ENCODE measurements at places on chromosomes 12 and 14.

DNA sequence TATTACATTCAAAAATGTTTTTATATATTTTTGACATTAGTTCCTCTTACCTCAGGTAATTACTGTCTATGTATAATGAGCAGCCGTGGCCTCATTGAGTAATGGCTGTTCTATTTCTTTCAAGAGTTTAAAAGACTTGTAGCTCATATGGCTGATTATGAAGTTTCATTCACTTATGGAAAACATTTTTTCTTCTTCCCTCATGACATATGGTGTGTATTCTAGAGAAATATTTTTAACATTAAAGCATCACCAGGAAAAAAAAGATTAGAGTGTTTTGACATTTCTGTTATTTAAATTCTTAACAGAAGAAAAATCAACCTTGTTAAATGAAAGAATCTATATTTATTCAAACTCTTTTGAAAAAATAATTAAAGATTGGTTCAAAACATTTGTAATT lies 422.4 kb downstream of the TMEM117 start:
- no peak for DNase-seq

DNA sequence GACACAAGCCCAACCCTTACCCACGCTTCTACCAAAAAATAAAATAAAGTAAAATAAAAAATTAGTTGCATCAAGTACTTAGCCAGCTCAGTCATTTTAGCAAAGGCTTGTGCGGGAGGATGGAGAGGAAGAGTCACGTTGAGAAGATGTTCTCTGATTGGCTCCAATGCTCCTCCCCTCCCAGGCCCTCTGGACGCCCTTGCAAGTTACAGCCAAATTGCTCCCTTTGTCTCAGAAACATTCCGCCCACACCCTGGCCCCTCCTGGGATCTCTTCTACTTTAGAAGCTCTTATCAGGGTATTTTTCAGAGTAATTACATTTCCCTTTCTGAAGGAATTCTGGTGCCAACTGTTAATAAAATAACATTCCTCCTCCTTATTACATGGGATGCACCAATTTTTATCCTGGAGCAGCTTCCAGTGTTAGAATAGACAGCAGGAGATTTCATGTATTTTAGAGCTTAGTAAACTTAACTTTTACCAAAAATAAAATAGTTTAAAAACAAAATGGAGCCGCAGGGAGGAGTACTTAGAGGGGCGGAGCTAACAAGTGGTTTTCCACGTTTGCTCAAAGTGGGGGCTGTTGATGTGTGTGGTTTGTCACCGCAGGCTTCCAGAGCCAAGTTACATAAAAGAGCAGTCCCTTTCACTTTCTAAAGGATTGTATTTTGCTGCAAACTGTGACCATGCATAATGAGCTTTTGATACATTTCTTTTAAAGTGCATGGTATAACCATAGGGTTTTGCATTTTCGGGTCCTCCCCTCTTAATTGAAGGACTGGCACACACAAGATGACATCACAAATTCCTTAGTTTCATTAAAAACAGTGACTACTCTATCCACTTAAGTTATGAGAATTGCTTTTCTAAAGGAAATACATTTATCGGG lies 71.7 kb upstream of the RAP1B start:
- DNase-seq = peak; percentile 70

DNA sequence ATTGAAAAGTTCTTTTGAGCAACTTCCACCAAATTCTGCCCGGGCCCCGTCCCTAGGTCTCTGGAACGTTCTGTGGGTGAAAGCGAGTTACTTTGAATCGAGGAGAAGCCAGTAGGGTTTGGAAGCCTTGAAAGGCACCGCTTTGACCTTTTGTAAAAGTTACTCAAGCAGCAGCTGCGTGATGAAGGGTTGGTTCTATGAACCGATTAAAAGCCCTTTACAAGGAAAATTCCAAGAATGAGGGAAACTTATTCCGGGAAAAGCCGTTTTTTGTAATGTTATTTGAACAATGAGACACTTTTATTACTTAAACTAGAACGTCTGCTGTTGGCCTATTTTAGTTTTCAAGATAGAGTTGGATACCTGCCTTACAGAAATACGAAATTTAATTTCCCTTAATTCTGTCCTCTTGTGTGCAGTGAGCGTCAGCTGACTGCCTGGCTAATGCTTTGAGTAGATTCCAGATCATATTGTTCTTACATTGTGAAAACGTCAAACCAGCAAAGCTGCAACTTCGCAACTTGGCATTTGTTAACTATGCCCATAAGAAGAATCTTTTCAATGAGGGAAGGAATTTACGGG lies 906 bp downstream of the LARP4 start:
- no peak for DNase-seq

DNA sequence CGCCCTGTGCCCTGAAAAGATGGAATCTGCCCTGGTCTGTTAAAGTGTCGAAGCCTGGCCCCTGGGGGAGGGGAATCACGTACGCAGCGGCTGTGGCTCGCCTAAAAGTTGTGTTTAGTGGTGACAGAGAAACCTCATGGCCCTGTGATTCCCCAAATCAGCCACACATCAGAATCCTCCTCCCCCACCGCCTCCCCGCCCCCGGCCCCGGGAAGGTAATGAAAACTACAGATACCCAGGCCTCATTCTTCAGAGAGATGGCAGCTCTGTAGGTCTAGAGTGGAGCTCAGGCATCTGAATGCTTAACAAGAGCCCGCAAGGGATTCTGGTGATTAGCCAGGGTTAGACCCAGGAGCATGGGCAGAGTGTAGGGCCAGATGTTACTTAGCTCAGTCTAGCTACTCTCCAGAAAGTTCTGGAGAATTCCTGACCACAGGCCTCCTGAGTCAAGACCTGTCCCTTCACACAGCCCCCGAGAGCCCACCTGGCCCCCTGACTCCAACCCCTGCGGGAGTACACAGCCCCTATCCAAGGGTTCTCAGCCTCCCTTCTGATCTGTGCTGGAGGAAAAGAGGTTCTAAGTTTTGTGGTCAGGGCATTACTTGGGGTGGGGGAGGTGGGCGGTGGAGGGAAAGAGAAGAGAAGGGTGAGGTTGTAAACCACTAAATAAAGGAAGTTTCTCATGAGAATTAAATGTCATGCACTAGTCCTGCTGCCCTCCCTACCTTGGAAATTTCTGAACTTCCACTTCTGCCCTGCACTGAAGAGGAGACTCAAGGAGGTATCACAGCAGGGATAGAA lies 114.8 kb downstream of the PLXNC1 start:
- peak; percentile 85 for DNase-seq

- no peak for DNase-seq
Observed at GRCh38 chr14:56085471-56085870, 32.7 kb upstream of the PELI2 start.

GRCh38 chr12:94165670-94166364 lies 17.4 kb downstream of the PLXNC1 start:
- no peak for DNase-seq

GRCh38 chr12:82723093-82723492 lies 36.4 kb downstream of the TMTC2 start:
- no peak for DNase-seq

DNA sequence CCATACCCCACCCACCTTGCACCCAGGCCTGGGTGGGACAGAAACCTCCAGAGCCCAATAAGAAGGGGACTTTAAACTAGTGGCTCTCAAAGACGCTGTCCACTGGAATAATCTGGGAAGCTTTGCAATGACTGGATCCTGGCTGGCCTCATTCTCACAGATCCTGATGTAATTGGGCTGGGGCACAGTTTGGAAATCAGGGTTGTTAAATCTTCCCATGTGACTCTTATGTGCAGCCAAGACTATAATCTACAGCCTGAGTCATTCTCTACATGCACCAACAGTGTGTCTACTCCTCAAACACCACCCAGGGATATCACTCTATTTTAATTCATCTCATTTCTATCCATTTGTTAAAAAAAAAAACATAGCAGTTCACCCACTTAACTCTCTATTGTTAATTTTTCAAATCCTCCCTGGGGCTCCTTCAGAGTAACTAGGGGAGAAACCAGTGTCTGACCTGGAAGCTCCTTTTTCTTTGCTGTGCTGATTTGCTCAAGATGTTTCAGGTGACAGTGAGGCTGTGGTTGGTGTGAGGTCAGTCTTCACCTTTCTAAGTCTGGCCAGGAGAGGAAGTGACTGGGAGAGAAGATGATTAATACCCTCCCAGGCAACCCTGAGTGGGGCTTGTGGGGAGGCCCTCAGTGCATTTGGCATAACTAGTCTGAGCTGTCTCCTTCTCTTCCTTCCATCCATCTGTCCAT lies 211.6 kb upstream of the SFSWAP start:
- DNase-seq = no peak

DNA sequence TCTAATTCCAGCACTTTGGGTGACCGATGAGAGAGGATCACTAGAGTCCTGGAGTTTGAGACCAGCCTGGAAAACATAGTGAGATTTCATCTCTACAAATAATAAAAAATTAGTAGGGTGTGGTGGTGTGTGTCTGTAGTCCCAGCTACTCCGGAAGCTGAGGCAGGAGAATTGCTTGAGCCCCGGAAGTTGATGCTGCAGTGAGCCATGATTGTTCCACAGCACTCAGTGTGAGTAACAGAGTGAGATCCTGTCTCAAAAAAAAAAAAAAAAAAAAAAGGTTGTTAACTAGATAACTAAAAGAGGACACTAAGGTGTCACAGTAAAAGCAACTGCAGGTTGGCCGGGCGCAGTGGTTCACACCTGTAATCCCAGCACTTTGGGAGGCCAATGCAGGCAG lies 121.3 kb upstream of the MAX start:
- peak; percentile 71 for DNase-seq

DNA sequence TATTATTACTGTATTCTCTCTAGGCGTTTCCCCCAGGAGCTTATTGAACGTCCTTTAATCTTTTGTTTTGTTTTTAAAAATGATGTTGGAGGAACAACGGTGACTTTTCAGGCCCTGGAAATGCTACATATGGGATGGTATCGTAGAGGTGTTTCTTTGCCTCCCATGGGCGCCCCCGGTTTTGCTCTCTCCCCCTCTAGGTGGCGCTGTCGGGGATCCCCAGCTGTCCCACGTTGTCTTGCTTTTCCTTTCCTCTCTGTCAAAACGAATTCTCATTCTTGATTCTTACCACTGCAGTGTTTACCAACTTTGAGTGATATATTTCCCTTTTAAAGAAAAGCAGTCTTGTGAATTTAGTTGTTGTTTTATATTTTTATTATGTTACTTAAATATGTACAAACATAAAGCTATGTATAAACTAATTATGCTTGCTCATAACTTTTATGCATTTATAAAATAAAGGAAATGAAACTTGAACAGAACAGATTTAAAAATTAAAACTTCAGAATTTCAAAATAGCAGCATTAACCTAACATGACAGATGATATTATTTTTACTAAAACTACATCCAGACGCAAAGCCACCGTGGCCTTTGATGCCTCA lies 171.9 kb downstream of the RGS6 start:
- peak; percentile 76 for DNase-seq

DNA sequence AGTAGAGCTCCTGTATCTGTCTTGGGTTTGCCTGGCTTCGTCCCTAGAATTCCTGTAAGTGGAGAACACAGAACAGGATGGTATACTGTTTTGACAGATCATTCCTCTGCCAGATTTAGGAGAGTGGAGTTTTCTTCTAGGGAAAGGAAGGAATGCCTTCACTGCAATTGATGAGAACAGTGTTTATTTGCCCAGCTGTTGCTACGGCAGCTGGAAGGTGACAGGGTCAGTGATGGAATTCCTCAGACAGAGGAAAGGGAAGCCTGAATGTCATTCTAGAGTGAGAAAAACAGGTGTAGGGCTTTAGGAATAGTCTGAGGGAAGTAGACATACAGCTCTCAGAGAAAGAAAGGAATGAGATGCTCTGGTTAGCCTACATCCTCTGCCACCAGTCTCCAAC lies 11.7 kb downstream of the CSRNP2 start:
- DNase-seq = no peak

- no peak for DNase-seq
Observed at GRCh38 chr12:105444653-105445102, 114.2 kb downstream of the C12orf75 start.

- DNase-seq = no peak
Observed at GRCh38 chr12:18681818-18682217, 56.0 kb downstream of the PLCZ1 start.

GRCh38 chr12:100753837-100754236 lies 40.7 kb upstream of the ANO4 start:
- no peak for DNase-seq

DNA sequence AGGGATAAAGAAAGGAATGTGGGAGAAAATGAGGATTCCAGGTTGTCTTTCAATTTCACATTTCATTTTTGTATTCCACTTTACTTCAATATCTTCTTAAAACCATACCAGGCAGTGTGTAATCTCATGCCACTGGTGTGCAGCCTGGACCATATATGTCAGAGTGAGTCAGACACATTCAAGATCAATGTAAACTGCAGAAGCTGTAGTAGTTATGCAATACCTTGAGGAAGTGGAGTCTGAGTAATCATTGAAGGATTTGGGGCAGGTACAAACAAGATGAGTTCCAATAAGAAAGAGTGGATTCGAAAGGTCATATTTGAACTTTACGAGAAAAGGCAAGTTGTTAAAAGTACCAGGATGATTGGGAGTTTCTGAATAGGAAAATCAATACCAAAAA lies 14.1 kb downstream of the PLCZ1 start:
- DNase-seq = no peak

- DNase-seq = no peak
Observed at GRCh38 chr12:116710370-116711150, 27.3 kb downstream of the SPRING1 start.

DNA sequence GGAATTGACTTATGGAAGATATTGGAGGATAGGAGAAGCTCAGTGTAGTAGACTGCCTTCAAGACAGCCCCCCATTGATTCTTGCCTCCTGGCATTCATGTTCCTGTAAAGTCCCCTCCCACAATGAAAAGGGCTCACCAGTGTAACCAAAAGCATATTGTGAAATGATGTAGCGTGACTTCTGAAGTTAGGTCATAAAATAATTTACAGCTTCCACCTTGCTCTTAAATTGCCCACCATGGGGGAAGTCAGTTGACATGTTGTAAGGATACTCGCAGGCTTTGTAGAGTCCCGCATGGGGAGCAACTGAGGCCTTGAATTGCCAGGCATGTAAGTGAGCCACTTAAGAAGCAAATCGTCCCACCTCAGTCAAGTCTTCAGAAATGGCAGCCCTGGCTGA lies 25.1 kb downstream of the GTSF1 start:
- no peak for DNase-seq

DNA sequence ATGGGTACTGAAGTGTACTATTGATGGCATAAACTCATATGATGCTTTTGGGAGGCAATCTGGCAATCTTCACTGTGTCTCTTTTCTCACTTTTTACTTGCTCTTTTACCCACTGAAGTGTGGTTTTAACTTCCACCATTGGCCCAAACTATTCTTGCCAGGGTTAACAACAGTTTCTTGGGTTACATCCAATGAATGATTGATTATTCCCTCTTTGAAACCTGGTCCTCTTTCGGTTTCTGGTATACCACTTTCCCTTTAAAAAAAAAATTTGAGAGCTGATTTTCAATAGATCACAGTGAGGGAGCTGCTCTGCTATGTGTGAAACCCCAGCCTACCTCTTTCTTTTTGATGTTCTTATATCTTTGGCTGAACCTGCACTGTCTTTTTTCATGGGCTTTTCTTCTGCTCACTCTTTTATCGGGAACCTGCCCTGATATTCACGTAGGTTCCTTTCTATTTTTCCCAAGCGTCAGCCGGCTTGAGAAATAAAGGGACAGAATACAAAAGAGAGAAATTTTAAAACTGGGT lies 56.1 kb upstream of the OR4E1 start:
- DNase-seq = no peak
